ENCODE measurements at places on chromosomes 2 and 18.

GRCh38 chr2:132465917-132466316 lies 49.3 kb downstream of the GPR39 start:
- no peak for DNase-seq

DNA sequence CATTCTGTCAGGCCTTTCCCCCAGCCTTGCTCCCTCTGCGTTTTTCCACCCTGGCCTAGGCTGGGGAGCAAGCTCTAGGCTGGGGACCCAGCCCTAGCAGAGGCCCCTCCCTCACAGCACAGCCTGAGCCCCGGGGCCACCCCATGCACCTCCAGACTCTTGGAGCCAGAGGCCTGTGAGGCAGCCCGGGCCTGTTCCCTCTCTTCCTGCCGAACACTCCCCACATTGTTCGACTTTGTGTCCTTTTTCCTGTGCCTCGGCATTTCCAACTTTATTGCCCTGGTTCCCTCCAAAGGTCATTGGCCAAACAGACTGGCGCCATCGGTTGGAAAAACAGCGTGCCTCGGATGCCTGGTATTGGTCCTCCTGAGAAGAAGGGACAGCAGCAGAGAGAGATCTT lies 79.7 kb downstream of the HS1BP3 start:
- no peak for DNase-seq

GRCh38 chr2:18855027-18855426 lies 265.7 kb upstream of the NT5C1B start:
- no peak for DNase-seq

- no peak for DNase-seq
Measured at GRCh38 chr2:142557391-142557790, 320.1 kb upstream of the KYNU start.

- DNase-seq: no peak
Measured at GRCh38 chr2:228786901-228787300, 484.2 kb downstream of the PID1 start.

GRCh38 chr2:227908266-227909054 lies 37.0 kb downstream of the DAW1 start:
- DNase-seq: no peak

DNA sequence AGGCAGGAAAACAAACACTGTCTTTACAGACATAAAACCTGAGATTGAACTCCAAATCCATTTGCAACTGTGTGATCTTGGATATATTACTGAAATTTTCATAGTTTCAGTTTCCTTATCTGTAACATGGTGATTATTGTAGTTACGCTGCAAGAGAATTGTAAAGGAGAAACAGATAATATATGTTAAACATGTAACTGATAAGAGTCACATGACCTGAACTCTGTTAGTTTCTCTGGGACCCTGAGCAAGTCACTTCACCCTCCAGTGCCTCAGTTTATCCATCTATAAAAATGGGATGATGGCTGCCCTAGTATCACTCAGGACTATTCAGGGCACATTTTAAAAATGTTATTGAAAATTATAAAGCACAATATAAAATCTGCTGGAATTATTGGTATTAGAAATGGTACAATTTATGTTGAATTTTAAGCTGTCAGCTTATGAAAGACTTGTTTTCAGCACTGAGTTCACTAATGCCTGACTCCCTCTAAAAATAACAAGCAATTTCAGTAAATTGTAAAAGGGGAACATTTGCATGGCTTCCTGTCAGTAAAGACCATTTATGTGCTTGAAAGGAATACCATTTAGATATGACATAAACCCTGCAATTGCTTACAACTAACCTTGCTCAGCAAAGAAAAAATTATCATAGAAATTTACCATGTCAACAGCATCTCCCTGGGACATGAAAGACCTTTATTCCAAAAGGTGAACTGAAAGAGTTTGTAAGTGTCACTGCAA lies 393.5 kb downstream of the RAD51AP2 start:
- no peak for DNase-seq

DNA sequence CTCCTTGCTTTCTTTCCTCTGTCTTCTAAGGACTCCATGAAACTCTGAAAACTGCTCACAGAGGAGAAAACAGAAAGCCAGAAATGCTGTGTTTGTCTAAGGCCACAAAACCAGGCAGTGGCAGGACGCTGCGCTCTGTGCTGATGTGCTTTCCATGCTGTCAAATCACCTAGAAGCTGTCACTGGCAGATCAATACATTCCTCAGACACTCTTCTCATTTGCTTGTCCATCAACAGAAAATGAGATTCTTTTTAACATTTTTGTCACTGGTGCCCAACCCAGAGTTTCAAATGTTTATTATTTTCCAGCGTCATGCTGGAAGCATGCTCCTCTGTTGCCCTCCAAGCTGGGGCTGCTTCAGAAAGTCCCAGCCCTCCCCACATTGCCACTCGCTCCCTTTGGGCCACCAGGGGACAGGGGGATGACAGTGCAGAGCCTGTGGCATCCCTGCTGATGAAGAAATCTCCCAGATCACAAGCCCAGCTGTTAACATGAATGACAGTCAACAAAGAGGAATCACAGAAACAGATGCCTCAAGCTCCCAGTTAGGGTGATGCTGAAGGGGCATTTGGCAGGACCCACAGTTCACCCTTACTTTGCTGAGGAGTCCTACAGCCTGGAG lies 117.5 kb upstream of the MEIS1 start:
- no peak for DNase-seq

DNA sequence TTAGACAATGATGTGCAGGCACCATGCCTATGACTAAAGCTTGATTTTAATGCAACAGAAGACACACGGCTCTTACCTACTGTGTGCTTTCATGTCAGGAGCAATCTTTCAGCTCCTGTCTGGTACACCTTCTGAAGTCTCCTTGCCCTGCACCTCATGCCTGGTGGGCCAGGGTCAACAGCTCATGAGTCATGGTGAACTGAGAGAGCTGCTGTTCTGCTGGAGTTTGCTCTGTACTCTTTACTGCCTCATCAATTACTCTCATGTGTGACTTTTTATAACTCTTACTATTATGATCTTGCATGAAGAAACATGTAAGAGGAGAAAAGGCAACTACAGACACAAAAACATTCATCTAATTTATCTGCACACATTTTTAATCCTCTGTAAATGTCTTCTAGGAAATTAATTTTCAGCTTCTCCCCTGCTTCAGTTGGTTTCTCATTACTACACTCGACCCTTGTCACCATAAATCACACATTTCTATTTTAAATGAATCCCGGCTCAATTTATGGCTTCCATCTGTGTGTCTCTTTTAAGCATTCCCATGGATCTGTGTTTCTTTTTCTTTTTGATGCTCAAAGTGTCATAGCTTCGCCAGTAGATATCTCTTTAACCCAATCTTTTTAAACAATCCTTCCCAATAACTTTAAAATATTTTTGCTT lies 9.7 kb downstream of the SERPINB7 start:
- DNase-seq: no peak

- DNase-seq: no peak
Measured at GRCh38 chr18:48539406-48540250, 797 bp downstream of the CTIF start.

DNA sequence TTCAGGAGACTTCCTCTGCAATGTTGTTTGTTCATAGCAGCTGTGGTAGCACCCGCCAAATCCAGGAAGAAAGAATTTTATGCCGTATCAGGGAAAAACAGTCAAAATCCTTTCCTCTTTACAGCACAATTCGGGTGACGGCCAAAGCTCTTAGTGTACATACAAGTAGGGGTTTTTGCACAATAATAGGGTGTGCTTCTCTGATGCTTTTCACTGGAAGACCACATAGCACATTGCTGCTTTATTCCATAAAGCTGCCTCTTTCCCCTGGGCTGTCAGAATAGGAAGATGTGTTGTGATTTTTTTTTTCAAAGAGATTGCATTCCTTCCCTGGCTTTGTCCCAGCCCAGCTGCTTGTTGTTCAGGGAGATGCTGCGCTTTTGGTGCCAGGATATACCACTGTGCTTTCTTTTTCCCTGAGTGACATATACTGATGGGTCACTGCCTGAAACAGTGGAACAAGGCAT lies 27.2 kb upstream of the LANCL1 start:
- no peak for DNase-seq

GRCh38 chr18:43393174-43393573 lies 115.9 kb upstream of the SYT4 start:
- DNase-seq: no peak

DNA sequence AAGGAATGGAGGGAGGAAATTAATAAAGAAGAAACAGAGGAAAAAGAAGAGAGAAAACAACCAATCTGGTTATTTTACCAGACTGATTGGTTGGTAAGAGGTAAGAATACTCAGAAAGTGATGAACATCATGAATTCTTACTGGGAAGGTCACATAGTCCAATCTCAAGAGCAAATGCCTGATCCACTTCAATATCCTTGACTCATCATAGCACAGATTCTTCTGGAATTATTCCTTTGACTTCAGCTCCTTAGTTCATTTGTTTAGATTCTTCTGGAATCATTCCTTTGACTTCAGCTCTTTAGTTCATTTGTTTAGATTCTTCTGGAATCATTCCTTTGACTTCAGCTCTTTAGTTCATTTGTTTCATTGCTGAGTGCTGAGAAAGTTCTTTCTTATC lies 2030.6 kb upstream of the CELF4 start:
- DNase-seq: no peak

DNA sequence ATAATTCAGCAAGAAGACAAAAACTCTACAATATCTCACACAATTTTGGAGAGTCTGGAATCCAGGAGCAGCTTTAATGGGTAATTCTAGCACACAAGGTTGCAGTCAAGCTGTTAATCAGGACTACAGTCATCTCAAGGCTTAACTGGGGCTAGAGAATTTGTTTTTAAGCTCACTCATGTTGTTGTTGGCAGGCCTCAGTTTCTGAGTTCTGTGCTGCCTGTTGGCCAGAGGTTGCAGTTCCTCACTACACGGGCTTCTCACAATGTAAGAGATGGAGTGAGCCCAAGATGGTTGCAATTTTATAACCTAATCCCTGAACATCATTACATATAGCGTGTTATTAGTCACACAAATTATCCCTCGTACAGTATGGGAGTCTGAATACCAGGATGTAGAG lies 50.6 kb upstream of the TMEFF2 start:
- no peak for DNase-seq

DNA sequence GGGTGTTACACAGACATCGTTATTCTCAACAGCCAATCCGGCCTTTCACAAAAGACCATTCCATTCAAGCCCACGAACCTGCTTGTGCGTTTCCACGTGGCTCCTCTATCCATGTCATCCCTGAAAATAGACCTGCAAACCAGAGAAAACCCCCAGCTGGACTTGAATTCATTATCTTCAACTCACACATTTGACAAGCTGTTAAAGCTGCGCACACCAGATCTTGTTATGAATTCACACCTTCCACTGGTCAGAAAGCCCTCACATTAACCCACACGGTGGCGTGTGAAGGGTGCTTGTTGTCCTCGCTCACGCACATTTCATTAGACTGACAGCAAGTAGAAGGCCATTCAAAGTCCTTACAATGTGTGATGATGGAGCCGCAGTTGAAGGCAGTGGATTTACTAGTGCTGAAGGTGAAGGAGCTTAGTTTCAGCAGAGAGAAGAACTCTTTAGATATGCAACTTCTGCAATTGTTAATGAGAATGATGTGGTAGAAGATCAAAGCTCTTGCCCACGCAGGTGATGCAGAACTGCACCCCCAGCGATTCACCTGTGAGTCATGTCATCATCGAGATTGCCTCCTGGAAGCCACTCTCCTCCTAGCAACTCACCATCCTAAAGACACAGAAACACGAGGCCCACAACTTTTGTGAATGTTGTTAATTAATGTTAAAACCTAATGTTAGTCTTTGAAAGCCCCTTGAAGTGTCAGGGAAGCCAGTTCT lies 224.8 kb upstream of the SOX11 start:
- DNase-seq: no peak

- no peak for DNase-seq
Measured at GRCh38 chr18:50842846-50843245, 23.0 kb upstream of the MRO start.

DNA sequence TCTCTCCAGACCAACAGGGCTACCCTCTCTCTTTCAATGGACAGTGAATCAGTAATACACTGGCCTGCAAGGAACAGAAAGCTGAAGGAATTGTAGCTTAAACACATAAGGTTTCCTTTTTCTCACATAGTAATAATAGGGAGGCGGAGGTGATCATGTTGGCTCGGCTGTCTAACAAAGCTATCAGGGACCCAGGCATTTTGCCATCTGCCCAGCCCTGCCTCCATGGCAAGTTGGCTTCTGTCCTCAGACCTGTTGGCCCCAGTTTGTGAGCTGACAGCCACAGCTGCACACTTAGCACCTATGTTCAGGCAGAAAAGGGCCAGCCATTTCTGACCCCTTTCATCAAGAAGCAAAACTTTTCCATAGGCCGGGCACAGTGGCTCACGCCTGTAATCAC lies 2.0 kb upstream of the CHRNG start:
- DNase-seq: no peak

- no peak for DNase-seq
Measured at GRCh38 chr2:143807671-143808070, 678.5 kb downstream of the ARHGAP15 start.

- no peak for DNase-seq
Measured at GRCh38 chr2:139556789-139557188, 776.6 kb upstream of the NXPH2 start.

DNA sequence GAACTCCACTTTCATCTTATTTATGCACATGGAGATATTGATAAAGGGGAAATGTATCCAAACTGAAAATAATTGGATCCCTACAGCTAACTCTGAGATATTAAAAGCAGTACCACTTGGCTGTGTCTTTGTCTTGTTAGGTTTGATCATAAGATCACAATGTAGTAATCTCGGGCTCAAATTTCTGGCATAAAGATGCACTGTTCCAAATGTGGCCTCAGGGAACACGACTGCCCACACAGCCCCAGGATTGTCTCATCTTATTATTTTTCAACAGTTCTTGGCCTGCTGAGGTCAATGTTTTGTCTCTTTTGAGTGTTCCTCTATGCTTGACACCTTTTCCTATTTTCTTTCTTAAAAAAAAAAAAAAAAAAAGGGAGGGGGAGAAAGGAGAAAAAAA lies 114.1 kb downstream of the GBX2 start:
- no peak for DNase-seq

- no peak for DNase-seq
Measured at GRCh38 chr2:237147317-237147716, 61.6 kb downstream of the COPS8 start.

- DNase-seq: no peak
Measured at GRCh38 chr18:5891854-5892215, 3.5 kb downstream of the TMEM200C start.

Data from HS-27A (cell line).